B cell (primary cell): ENCODE measurements at places on chromosomes 2 and 18.

- DNase-seq: no peak
- H3K27me3 ChIP-seq: no peaks in the 10 kb centered on the region
- H3K27ac ChIP-seq: no peak overlapping the region
- no peak overlapping the region for H3K4me3 ChIP-seq
Measured at GRCh38 chr18:27803957-27804356, 373.0 kb downstream of the CDH2 start.

DNA sequence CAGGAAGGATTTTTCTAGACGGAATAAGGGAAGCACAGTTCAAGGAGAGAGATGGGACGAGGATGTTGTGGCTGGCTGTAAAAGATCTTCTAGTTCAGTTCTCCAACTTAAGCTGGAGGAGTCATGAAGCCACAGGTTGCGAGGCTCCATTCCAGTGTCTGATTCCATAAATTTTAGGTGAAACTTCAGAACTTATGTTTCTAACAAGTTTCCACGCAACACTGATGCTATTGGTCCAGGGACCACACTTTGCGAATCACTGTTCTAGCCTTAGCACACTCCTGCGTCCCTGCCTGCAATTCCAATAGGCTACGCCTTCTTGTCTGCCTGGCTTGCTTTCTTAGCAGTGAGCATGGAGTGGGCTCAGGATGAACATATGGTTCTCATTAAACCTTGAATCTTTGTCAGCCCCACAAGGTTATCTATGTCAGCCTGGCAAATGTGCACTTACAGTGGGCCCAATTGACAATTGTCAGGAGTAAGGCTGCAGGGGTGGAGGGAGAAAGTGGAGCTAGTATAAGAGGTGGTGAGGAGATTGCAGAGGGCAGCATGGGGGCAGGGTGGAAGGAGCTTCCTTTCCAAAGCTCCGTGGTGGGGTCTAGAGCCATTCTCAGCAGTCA lies 438.1 kb upstream of the ST6GAL2 start:
- no peaks in the 10 kb centered on the region for H3K4me1 ChIP-seq
- no peaks in the 10 kb centered on the region for H3K27me3 ChIP-seq
- DNase-seq: no peak
- H3K4me3 ChIP-seq: no peak overlapping the region
- no peaks in the 10 kb centered on the region for H3K36me3 ChIP-seq

DNA sequence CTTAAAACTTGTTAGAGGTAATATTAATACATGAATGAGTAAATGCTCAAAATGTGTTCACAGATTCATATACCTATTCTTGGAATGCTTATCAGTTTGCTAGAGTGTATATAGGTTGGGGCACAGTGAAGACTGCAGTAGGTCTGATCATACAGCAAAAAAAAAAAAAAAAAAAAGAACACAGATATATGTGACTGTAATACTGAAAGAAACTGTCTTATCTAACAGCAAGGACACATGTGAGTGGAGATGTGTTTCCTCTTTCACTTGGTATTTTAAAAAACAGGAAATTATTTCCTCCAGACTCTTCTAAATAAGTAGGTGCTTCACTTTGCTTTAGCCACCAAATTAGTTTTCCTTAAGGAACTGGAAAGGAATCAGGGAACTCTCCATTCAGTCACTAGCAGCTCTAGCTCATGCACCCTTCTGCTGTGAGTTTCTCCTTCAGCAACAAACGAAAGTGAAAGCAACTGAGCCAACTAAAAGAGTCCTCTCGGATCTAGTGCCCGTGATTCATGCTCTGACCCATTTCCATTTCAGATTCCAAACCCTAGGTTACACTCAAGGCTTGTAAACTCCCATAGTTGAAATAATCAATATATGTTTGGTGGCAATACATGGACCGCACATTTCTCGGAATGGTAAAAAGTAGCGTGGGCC lies 98.5 kb downstream of the DSEL start:
- peak; percentile 20 for DNase-seq
- H3K4me1 ChIP-seq: peaks cover 6% of the 10 kb centered on the region
- H3K36me3 ChIP-seq: no peaks in the 10 kb centered on the region
- H3K27me3 ChIP-seq: no peaks in the 10 kb centered on the region

DNA sequence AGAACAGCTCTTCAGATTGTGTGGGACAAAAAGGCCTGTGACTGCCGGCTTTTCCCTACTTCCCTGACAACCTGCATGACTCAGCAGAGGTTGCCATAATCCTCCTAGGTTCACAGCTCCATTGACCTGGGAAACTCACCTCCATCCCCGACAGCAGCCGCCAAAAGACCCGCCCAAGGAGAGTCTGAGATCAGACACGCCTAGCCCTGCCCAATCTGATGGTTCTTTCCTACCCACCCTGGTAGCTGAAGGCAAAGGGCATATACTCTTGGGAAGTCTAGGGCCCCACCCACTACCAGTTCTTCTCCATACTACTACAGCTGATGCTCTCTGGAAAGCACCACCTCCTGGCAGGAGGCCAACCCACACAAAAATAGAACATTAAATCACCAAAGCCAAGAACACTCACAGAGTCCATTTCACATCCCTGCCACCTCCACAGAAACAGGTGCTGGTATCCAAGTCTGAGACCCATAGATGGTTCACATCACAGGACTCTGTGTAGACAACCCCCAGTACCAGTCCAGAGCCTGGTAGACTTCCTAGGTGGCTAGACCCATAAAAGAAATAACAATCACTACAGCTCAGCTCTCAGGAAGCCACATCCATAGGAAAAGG lies 140.6 kb downstream of the NETO1 start:
- no peak overlapping the region for H3K27ac ChIP-seq
- no peaks in the 10 kb centered on the region for H3K4me1 ChIP-seq

GRCh38 chr18:27964811-27965210 lies 212.1 kb downstream of the CDH2 start:
- H3K36me3 ChIP-seq: no peaks in the 10 kb centered on the region
- no peaks in the 10 kb centered on the region for H3K27me3 ChIP-seq
- H3K4me1 ChIP-seq: no peaks in the 10 kb centered on the region
- no peak for DNase-seq
- H3K27ac ChIP-seq: no peak overlapping the region

- no peak for DNase-seq
- H3K4me1 ChIP-seq: no peaks in the 10 kb centered on the region
- H3K27me3 ChIP-seq: no peaks in the 10 kb centered on the region
Measured at GRCh38 chr2:109447251-109447661, 166.5 kb downstream of the SEPTIN10 start.

DNA sequence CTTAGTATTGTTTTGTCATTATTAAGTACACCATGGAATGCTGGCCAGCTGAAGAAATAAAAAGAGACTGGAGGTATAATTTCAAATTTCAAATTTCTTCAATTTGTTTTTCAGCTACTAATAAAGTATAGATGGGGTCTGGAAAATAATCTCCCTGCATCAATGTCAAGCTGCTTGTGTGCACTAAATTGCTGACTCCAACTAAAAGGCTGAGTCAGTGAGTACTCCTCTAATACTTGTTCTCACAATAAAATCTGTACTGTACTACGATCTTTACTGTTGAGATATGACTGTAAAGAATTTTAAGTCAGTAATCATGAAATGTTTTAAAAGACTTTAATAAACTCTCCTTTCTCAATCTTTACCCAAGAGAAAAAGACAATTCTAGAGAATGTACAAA lies 131.9 kb downstream of the SATB2 start:
- H3K36me3 ChIP-seq: no peaks in the 10 kb centered on the region
- no peak overlapping the region for H3K27ac ChIP-seq
- no peaks in the 10 kb centered on the region for H3K27me3 ChIP-seq
- H3K4me3 ChIP-seq: no peak overlapping the region
- DNase-seq: no peak

DNA sequence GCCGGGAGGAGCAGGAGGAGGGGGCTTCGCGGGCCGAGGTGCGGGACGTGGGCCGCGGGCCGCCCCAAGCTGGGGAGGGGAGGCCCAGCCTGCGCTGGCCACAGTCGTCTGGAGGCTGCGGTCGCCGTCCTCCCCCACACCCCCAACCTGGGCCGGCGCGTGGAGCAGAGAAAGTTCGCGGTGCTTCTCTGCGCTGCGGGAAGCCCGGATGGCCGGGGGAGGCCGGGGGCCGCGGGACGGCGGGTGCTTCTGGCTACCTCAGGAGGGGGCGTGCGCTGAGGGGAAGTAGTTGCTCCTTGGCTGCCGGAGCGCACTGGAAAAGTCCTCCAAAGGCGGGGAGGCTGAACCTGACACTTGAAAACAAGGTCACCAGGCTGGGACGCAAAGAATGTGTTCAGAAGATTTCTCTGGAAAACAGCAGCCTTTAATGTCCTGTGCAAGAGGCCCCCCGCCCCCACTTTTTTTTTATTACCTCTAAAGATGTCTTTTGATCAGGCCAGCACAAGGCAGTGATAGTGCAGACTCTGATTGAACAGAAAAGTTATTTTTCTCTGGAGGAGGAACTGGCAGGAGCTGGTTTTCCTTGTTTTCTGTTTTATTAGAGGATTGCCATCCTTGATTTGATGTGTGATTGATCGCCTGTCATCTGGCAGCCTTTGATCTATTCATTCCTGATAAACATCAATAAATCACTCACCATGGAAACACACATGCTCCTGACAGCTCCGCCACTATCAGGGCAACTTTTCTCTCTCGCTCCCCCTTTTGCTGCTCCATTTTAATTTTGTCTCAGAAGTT lies 1.6 kb downstream of the TSHZ1 start:
- peak; percentile 53 for DNase-seq
- H3K27ac ChIP-seq: no peak overlapping the region

- H3K27ac ChIP-seq: no peak overlapping the region
- H3K36me3 ChIP-seq: no peaks in the 10 kb centered on the region
- no peak for DNase-seq
- no peaks in the 10 kb centered on the region for H3K27me3 ChIP-seq
- H3K4me1 ChIP-seq: peaks cover 24% of the 10 kb centered on the region
Measured at GRCh38 chr18:13378150-13378549, 159.6 kb downstream of the LDLRAD4 start.

GRCh38 chr2:38239452-38239851 lies 137.6 kb downstream of the ATL2 start:
- no peaks in the 10 kb centered on the region for H3K27me3 ChIP-seq
- no peak overlapping the region for H3K4me3 ChIP-seq
- no peak overlapping the region for H3K27ac ChIP-seq
- no peaks in the 10 kb centered on the region for H3K36me3 ChIP-seq
- no peak for DNase-seq
- no peaks in the 10 kb centered on the region for H3K4me1 ChIP-seq

GRCh38 chr18:78140294-78140693 lies 839.3 kb upstream of the SALL3 start:
- no peaks in the 10 kb centered on the region for H3K27me3 ChIP-seq
- H3K36me3 ChIP-seq: no peaks in the 10 kb centered on the region
- H3K4me3 ChIP-seq: no peak overlapping the region
- H3K4me1 ChIP-seq: no peaks in the 10 kb centered on the region

GRCh38 chr2:1685957-1686783 lies 58.1 kb downstream of the PXDN start:
- no peak overlapping the region for H3K4me3 ChIP-seq
- H3K4me1 ChIP-seq: no peaks in the 10 kb centered on the region
- no peaks in the 10 kb centered on the region for H3K27me3 ChIP-seq
- H3K36me3 ChIP-seq: no peaks in the 10 kb centered on the region
- no peak overlapping the region for H3K27ac ChIP-seq

DNA sequence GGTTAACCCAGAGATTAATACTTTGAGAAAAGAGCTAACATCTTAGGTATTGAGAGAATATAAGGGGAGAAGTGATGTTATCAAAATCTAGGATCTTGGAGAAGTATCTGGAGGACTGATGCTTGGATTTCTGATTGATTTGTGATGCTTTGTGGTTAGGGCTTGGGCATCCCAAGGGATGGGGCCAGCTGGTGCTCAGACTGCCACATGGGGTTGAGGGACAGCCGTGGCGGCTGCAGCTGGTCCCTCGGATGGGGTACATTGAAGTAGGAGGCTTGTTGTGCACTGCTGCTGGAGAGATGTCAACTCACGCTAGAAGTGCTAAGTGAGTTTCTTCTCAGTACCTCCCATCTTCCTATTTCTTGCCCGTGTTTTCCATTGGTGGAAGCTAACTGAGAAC lies 22.4 kb downstream of the HRH4 start:
- no peak overlapping the region for H3K4me3 ChIP-seq
- H3K4me1 ChIP-seq: no peaks in the 10 kb centered on the region
- H3K27me3 ChIP-seq: no peaks in the 10 kb centered on the region
- no peak overlapping the region for H3K27ac ChIP-seq

- DNase-seq: no peak
- no peaks in the 10 kb centered on the region for H3K4me1 ChIP-seq
- no peak overlapping the region for H3K27ac ChIP-seq
- H3K4me3 ChIP-seq: no peak overlapping the region
Measured at GRCh38 chr2:166361351-166362153, 14.2 kb downstream of the SCN9A start.

GRCh38 chr2:73938718-73939352 lies 12.2 kb downstream of the DGUOK start:
- no peaks in the 10 kb centered on the region for H3K27me3 ChIP-seq
- DNase-seq: no peak
- H3K4me1 ChIP-seq: peaks cover 12% of the 10 kb centered on the region
- H3K36me3 ChIP-seq: peaks cover 49% of the 10 kb centered on the region
- H3K4me3 ChIP-seq: no peak overlapping the region

DNA sequence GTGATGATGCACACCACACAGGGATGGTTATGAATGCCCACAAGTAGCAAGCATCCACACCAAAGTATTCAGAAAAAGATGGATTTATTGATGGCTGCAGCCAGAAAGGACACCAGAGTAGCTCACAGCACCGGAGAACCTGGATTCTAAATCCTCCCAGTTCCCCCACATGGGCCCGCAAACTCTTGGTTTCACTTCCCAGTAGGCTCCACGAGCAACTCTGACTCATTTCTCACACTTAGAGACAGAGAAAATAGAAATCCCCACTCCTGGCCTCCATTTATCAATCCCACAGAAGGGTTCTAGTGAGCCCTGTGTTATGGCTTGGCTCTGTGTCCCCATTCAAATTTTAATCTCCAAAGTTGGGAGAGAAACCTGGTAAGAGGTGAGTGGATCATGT lies 426.7 kb upstream of the MYT1L start:
- no peak for DNase-seq
- no peak overlapping the region for H3K27ac ChIP-seq
- H3K4me1 ChIP-seq: no peaks in the 10 kb centered on the region
- no peaks in the 10 kb centered on the region for H3K27me3 ChIP-seq
- no peaks in the 10 kb centered on the region for H3K36me3 ChIP-seq
- H3K4me3 ChIP-seq: no peak overlapping the region

- no peaks in the 10 kb centered on the region for H3K36me3 ChIP-seq
- no peak for DNase-seq
- no peak overlapping the region for H3K27ac ChIP-seq
- H3K4me1 ChIP-seq: no peaks in the 10 kb centered on the region
- H3K27me3 ChIP-seq: no peaks in the 10 kb centered on the region
Measured at GRCh38 chr2:40625849-40626248, 174.0 kb upstream of the SLC8A1 start.

- no peak for DNase-seq
- H3K27ac ChIP-seq: no peak overlapping the region
- no peaks in the 10 kb centered on the region for H3K36me3 ChIP-seq
- no peaks in the 10 kb centered on the region for H3K27me3 ChIP-seq
- H3K4me3 ChIP-seq: no peak overlapping the region
Measured at GRCh38 chr2:158598862-158599517, 142.2 kb downstream of the PKP4 start.
